GDM1 (cell line): ENCODE measurements at places on chromosomes 4 and X.

GRCh38 chr4:139014371-139015268 is 961 bp upstream of the NOCT start:
- DNase-seq: no peak

DNA sequence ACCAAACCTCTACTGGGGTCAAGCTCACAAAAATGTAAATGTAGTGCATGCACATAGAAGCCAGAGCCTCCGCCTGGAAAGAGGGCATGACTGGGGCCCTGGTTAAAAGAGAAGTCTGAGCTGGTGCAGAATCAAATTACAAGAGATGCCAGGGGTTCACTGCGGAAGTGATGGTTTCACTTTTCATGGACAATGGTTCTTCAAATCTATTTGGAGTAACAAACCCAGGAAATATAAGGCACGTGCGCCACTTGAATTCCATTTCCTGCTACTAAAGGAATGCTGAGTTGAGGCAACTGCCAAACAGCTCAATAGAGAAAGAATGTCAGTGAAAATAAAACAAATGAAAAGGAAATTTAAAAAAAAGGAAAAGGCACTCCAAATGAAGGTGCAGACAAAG is 79.8 kb downstream of the FUNDC1 start:
- DNase-seq: peak; percentile 22

DNA sequence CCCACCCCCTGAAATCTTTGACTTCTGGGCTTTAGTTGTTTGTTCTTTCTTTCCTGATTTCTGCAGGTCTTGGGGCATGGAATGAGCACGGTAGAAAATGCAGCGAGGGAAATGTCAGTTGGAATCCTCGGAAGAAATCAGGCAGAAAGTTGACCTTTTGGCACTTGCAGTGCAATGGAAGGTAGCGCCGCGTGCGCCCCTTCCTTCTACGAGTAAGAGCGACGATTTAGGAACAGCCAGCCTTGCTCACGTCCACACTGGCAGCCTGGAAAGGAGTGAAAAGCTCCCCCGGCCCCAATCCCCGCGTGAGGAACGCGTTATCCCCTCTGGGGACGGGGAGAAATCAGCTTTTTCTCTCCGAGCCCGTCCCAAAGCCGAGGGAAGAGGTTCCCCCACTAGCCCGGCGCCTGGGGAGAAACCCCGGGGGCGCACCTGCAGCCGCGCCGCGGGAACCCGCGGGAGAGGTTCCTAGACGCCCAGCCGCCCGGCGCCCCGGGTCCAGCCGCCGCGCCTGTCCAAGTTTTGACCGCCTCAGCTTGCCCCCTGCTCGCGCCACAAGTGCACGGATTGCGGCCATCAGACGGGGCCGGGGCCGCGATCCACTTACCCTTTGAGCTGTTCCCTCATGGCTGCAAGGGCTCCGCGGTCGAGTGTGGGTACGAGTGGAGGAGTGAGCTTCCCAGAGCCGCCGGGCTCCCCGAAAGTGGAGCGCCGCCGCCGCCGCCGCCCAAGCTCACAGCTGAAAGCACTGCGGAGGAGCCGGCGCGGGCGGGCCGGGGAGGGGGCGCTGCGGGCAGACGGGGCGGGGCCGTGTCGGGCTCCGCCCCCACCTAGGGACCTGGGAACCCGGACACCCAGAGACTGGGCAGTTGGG is 194.6 kb upstream of the FTHL17 start:
- no peak for DNase-seq

DNA sequence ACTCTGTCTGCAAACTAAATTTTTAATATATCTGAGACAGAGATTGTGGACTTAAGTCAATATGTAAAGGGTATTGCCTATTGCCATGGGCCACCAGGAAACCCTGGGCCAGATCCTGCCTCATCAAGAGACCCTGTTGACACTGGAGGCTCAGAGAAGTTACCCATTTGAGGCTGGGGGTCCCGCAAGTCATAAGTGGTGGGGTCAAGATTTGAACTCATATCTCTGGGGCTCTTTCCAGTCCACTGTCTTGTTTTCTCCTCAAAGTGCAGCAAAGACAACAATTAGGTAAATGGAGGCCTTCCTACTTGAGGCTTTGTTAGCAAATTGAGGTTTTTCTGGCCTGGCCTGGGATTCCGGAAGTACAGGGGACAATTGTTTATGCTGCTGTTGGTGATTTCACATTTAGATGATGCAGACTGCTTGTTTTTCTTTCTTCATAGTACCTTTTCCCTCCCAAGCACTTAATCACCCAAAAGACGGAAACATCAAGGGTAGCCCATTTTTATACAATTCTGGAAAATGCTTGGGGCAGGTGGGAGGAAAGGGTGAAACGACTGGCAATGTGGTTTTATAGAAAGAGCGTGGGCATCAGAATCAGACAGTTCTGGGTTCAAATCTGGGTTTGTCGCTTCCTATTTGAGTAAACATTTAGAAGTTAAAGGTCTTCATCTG is 160.0 kb downstream of the SMIM20 start:
- DNase-seq: no peak

DNA sequence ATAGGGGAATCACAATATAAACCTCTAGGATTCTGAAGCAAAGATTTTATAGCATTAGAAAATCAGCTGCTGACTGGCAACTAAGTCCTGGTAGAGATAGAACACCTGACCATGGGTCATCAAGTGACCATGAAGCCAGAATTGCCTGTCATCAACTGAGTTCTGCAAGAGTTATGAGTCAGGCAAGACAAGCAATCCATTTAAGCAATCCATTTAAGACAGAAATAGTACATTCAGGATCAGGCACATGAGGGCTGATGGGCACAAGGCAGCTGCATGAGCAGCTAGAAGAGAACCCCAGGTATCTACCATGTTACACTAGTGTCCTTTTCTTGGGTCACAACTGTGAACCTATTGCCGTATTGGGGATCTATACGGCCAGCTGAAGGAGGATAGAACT is 98.9 kb downstream of the SPRY1 start:
- DNase-seq: no peak

GRCh38 chr4:92387459-92388069 is 83.8 kb downstream of the GRID2 start:
- DNase-seq: no peak

DNA sequence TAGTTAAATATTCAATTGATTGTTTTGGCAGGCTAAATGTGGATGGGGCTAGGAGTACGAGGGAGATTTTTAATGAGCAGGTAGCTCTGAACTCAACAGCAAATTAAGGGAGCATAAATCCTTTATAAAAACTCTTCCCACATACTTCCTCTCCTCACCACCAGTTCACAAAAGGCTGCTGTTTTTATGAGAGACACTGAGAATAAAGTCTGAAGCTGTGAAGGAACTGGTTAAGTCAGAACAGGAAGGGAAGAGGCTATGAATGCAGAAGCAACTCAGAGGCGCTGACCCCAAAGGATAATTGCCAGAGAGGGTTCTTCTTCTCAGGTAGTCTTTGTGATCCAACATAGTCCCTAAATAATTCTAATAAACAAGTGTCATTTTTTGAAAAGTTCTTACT is 406.1 kb downstream of the GPM6A start:
- peak; percentile 13 for DNase-seq

DNA sequence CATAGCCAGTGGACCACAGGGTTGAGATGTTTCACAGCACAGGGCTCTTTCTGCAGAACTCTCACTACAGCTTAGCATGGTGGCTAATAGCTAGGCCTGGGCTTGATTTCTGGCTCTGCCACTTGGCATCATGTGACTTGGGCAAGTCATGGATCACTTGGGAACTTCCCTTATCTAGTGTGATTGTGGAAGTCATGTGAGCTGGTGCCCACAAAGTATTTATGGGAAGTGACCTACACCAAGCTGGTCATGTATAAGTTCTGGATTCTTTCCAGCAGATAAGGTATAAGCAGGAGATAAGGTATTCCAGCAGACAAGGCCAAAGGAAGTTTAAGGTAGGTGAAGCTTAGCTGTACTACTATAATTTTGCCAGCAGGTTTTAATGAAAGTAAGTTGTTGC is 61.0 kb downstream of the REELD1 start:
- no peak for DNase-seq

- DNase-seq: no peak
These were observed 635.9 kb upstream of the FRG1 start for GRCh38 chr4:189304809-189305208.

DNA sequence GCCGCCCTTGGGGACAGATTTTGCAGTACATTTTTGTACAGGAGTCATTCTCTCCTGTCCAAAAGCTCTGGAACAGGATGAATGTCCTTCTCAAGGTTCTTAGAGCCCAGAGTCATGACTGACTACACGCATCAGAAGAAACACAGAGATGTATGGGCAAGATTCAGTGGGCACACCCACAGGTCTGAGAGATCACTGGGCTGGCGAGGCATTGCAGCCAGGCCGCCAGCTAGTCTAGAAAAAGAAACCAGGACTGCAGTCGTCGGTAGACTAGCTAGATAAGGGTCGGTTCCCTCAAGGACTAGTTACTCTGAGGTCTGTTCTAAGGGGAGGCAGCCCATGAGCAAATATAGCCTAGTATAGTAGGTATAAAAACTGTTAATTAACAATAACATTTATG is 19.8 kb downstream of the GBA3 start:
- no peak for DNase-seq

DNA sequence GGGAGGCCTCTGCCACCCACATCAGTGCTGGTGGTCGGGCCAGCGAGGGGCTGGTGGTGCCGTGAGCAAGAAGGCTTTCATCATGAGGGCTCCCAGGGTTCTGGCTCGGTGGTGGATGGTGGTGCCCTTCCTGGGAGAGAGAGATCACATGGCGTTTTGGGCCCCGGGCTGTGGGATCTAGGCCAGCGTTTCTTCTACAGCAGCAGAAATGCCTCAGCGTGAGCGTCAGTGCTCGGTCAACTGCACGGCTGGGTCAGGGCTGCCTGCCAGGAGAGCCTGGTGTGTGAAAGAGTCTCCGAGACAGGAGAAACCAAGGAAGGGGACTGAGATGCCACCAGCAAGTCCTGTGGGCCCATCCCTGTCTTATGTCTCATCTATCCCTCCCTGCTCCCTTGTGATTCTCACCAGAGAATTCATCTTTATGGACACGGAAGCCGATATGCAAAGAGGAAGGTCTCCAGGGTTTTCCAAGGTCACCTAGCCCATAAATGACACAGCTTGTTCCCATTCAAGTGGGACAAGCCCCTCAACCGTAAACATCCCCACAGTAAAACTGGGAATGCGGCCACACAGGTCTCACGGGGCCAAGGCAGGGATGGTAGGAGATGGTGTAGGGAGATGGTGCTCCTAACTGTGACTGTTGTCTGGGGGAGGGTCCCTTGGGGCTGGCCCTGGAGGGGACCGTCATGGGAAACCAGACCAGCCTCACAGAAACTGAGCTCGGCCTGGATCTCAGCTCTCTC is 99.2 kb downstream of the SORCS2 start:
- DNase-seq: no peak

- no peak for DNase-seq
These were observed 4.1 kb downstream of the FGA start for GRCh38 chr4:154586296-154587033.

- no peak for DNase-seq
These were observed 139.7 kb upstream of the MAMLD1 start for GRCh38 chrX:150223176-150224015.
